ENCODE measurements at places on chromosomes 2 and 18.

DNA sequence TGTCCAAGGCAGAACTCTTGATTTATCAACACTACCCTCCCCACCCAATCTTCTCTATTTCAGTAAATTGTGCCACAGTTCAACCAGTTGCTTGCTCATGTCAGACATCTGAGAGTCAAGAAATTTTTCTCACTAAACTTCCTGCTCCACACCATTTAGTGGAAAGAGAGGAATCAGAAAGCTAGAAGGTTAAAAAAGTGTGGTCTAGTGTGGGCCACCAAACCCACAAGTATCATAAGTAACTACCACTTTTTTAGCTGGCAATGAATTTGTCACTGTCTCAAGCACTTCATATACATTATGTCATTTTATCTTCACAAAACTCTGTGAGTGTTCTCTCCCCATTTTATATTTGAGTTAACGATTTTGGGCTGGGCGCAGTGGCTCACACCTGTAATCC is 16.6 kb upstream of the MSTN start:
- DNase-seq, result no peak

- DNase-seq, result no peak
These were observed at the start of gene G6PC2 for GRCh38 chr2:168901003-168901402. G6PC2 (plus strand) TSS chr2:168901291; CDS start chr2:168901332, 41 bp downstream.

- no peak for DNase-seq
These were observed 28.4 kb downstream of the MBD5 start for GRCh38 chr2:148049284-148049683.

- no peak for DNase-seq
These were observed 181.3 kb upstream of the SIX2 start for GRCh38 chr2:45190481-45190942.

GRCh38 chr2:219291910-219292490 is 12.8 kb downstream of the DNAJB2 start:
- DNase-seq, result no peak
